ENCODE measurements at places on chromosomes 4 and X. TPM values are rescaled to one million over a fixed set of nuclear protein-coding genes. Genes with fewer than 3 reads are reported as not detected.

- no peak for DNase-seq
Measured at GRCh38 chr4:74368596-74368995, 3.7 kb downstream of the EREG start.

GRCh38 chr4:120718979-120719566 lies 203.5 kb downstream of the PRDM5 start:
- no peak for DNase-seq

- DNase-seq = no peak
Measured at GRCh38 chr4:154559494-154560418, 3.1 kb upstream of the FGB start.

- no peak for DNase-seq
Measured at GRCh38 chr4:182695842-182696241, 221.3 kb downstream of the DCTD start.

GRCh38 chrX:51825436-51825835 lies 68.0 kb upstream of the MAGED1 start:
- no peak for DNase-seq

GRCh38 chrX:29653721-29654120 lies 561.6 kb upstream of the MAGEB2 start:
- DNase-seq = no peak

DNA sequence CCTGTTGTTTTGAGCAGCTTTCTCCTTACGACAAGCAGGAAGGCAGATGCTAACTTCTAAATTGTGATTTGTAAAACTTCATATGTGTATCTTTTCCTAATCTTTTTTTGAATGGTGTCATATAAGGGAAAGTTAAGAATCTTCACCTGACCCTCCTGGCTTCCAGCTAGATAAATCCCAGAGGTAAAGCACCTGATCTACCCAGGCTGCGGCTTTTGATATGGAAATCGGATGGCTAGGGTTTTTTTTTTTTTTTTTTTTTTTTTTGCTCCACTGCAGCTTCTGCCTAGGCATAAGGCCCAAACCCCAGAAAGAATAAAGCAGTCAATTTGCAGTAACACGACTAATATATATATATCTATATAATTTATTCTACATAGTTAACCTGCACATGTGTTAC lies 10.0 kb downstream of the MAB21L2 start:
- no peak for DNase-seq

DNA sequence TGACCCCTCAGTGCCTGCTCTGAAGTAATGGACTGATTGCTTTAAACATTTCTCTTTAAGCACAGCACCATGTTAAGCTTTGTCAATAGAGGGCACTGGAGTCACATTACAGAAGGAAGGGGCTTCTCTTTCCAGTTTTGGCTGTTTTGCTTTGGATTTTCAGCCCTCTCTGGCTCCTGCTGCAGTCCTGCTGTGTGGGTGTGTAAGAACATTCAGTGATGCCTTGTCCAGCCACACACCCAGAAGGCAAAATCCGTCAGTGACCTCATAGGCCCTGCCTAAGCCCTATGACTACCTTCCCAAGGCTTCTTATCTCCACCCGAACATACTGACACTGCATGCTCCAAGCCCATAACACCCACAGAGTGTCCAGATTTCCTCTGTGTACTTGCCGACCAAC lies 215.3 kb upstream of the CTSO start:
- DNase-seq = peak; percentile 40

GRCh38 chr4:88879991-88880390 lies 177.0 kb downstream of the FAM13A start:
- DNase-seq = no peak

C4orf36 gene
- 0.49 TPM for total RNA-seq

NOP14 gene
- 20.0 TPM for total RNA-seq

PARM1 gene
- total RNA-seq = 9.1 TPM

SAGE1 gene
- not detected for total RNA-seq

NXF3 gene
- total RNA-seq = 0.94 TPM
